Body of pancreas (tissue), 4 donors: ENCODE measurements at places on chromosomes 5 and 9. TPM values are rescaled to one million over a fixed set of nuclear protein-coding genes. Genes with fewer than 3 reads are reported as not detected.
A peak's percentile ranks its signal among the peaks of the same experiment; 100 is the strongest.

GOLM1 gene
- total RNA-seq: 29.0 TPM

SLIT3 gene
- total RNA-seq: 6.6 TPM

HEMGN gene
- not detected for total RNA-seq

FGF18 gene
- not detected for total RNA-seq

CMYA5 gene
- total RNA-seq: 1.6 TPM

SCGB3A2 gene
- not detected for total RNA-seq

FAM221B gene
- total RNA-seq: 0.33 TPM

PCDHGB5 gene
- 7.8 TPM for total RNA-seq

PCSK5 gene
- total RNA-seq: 11.2 TPM

CCNH gene
- total RNA-seq: 107 TPM

DNA sequence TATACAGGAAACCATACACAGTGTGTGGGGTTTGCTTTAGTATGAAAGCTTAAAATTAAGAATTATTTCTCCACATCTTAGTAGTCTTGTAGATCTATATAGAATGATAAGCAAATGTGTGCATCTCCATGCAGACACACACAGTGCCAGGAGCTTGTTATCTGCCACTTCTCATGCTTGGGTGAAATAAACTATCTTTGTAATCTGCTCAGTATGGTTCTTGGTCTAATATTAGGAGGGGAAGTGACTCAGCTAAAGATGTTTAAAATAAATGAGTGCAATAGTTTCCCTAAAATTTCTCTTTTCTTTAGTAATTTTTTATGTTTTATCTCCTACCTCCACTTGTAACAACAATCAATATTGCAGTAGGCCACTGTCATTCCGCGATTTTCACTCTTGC is 689.6 kb downstream of the TAF11L14 start:
- DNase-seq: no peak

DNA sequence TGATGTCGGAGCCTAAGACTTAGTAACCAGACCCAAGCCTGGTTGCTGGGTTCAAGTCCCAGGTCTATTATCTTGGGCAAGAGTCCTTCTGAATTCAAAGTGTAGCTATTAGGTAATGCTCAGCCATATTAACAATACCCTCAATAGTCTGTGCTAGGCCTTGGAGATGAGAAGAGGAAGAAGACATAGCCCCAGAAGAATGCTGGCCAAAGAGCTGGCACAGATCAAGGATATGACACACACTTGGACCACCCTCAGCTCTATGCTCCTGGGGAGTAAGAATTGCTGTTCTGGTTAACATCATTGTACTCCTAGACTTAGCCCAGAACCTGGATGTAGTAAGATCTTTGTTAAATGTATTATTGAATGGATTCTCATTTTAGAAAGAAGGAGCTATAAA is 426.7 kb downstream of the CDK5RAP2 start:
- DNase-seq: no peak

DNA sequence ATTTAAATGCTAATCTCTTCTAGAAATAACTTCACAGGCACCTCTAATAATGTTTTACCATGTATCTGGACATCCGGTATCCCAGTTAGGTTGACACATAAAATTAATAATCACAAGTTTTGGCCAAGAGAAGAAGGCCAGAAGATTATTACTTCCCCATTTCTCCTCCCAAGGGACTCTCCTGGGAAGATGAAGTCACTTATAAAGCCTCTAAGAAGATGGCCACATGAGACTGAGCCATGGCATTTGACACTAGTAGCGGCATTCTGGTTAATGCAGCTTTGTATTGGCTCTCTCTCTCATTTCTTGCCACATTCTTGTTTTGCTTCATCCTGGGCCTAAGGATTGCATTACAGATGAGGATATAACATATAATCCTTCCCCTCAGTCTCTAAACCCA is 34.5 kb upstream of the RASA1 start:
- no peak for DNase-seq

- DNase-seq: no peak
Measured at GRCh38 chr9:120643061-120643460, 63.1 kb upstream of the CDK5RAP2 start.

DNA sequence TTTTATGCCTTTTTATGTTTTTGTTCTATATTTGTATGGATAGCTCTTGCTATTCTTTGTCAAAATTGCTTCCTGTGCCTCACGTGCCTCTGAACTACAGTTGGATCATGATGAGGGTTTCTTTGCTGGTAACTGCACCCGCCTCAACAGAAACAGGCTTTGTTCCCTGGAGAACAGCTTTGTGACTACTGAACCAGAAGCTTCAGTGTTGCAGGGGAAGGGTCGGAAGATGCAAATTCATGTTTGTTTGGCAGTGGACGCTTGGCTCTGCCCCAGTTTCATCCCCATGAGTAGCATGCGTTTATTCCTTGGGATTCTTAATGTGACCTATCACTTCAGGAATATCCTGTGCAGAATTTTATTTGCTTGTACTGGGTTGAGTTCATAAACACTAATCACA is 959.1 kb upstream of the WWC1 start:
- no peak for DNase-seq

- DNase-seq: no peak
Measured at GRCh38 chr5:135158982-135159381, 125.0 kb upstream of the PITX1 start.

GRCh38 chr5:14929293-14930065 is 57.9 kb upstream of the ANKH start:
- DNase-seq: no peak

GRCh38 chr5:104913841-104914281 is 1351.3 kb upstream of the NUDT12 start:
- no peak for DNase-seq

DNA sequence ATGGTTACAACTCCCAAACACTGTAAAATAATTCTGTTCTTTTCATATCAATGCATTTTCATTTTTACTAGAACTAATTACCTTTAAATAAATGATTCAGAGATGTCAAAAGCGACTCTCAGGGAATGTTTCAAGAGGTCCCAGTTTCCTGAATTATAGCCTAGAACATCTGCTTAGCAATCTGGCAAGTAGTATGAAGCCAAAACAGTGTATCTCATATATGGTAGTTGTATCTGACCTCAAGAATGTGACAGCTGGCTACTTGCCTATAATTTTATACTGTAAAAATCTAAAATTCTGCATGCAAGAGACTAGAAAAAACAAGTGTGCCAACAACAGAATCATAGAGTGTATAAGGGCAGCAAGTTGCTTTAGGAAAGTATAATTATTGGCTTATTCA is 187.7 kb upstream of the POU5F2 start:
- DNase-seq: no peak

DNA sequence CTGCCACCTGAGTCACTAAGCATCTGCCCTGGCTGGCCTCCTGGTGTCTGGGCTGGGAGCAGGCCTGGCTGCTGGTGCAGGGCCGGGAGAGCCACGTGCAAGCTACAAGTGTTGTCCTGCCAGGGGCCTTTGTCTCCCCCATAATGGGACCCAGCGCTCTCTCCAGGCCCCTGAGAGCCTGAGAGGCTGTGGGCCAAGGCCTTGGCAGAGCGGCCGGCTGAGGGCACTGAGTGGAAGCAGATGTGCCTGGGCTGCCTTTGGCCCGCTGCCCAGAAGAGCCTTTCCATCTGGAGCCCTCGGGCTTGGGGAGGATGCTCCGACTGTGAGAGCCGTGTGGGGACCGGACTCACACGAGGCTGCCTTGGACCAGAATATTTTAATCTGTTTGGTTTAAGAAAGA is 185.5 kb downstream of the RGS3 start:
- peak; percentile 31 for DNase-seq

- DNase-seq: no peak
Measured at GRCh38 chr5:131541762-131542161, 93.3 kb downstream of the RAPGEF6 start.

DNA sequence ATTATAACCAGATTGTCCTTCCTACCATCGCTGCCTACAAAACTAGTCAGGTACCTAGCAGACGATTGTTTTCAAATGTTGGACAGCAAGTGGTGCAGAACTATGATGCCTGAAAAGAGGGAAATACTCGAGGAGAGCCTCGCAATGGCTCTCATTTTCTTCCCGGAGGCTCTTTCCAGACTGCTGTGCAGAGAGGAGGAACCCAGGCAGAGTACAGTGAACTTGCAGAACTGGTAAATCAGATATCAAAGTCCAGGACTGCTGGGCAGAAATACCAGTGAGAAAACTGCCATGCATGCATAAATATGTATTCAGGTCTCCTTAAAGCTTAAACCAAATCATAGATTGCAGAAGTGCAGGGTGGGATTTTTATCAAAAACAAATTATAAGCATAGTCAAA is 26.4 kb upstream of the UGT3A1 start:
- no peak for DNase-seq

- DNase-seq: no peak
Measured at GRCh38 chr5:137203011-137203632, 296.0 kb downstream of the SPOCK1 start.
